Spleen (tissue), 13 donors: ENCODE measurements at places on chromosomes 16 and 17. TPM values are rescaled to one million over a fixed set of nuclear protein-coding genes. Genes with fewer than 3 reads are reported as not detected.
A peak's percentile ranks its signal among the peaks of the same experiment; 100 is the strongest.

- peak overlapping the region; percentile 25 for H3K4me3 ChIP-seq
- no peaks in the 10 kb centered on the region for H3K36me3 ChIP-seq
- no peak for DNase-seq
- H3K4me1 ChIP-seq: peaks cover 7% of the 10 kb centered on the region
- no peak overlapping the region for H3K27ac ChIP-seq
Observed at GRCh38 chr16:50841081-50841886, 99.4 kb downstream of the CYLD start.

GRCh38 chr17:80725517-80725916, 180.9 kb downstream of the RPTOR start:
- DNase-seq: no peak
- H3K4me3 ChIP-seq: no peak overlapping the region
- H3K27ac ChIP-seq: no peak overlapping the region
- H3K27me3 ChIP-seq: no peaks in the 10 kb centered on the region

DNA sequence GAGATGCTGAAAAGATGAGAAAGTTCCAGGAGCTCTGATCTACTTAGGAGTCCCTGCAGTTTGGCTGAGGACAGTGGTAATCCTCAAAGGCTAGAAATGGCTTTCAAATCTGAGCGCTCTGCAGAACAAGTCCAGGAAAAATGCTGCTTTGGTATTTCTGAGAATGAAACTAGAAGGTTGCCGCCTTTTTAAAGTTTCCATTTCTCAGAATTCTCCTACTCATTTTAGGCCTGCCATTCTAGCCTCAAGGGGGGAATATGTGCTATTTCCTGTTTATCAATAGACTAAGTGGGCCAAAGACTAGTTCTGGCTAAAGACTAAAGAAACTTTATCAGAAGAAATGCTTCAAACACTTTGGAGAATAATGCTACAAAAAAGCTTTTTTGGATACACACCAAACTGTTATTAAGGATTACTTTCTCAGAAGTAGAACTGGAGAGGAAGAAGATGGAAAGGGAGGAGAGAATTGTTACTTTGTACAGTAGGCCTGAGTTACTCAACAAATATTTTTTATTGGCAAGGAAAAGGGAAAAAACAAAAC, at the start of gene SLFN12L:
Gene SLFN12L (minus strand): TSS at position 78 of the 541 bp plus-strand sequence. CDS start 15,314 bp downstream, outside the sequence.
- no peaks in the 10 kb centered on the region for H3K36me3 ChIP-seq
- H3K27me3 ChIP-seq: no peaks in the 10 kb centered on the region
- H3K4me3 ChIP-seq: peak within 1 kb of the TSS; percentile 48
- H3K4me1 ChIP-seq: peaks cover 75% of the 10 kb centered on the region

Gene LRRC37A
- total RNA-seq: 4.1 TPM

Gene SLC6A4
- total RNA-seq: not detected
